Naive B cell (primary cell): ENCODE measurements at places on chromosomes 6 and 20.

DNA sequence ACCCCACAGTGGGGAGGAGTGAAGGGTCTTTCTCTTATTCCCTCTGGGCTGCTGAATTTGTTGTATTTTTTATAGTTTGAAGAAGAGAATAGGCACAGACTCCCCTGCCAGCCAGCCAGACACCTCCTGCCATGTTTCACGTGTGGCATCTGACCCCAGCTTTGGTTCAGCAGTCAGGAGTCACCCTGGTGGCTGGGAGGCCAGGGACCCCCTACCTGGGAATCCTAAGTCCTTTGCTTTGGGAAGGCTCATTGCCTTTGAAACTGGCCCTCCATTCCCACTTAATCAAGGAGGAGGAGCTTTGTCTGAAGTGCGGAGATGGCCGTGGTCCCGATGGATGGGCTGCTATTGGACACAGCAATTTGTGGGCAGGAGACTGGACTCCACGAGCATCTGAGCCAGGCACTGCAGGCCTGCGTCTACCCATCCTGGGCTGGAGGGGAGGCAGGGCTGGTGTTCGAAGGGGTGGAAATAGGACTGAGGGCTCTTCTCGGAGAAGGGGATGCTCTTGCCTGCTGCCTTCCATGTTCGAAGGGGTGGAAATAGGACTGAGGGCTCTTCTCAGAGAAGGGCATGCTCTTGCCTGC, 196.1 kb downstream of the DLL1 start:
- DNase-seq = no peak

GRCh38 chr6:125824946-125825771, 34.4 kb downstream of the NCOA7 start:
- no peak for DNase-seq

- DNase-seq = no peak
These were observed 62.8 kb downstream of the ZFAND3 start for GRCh38 chr6:37882292-37882691.

DNA sequence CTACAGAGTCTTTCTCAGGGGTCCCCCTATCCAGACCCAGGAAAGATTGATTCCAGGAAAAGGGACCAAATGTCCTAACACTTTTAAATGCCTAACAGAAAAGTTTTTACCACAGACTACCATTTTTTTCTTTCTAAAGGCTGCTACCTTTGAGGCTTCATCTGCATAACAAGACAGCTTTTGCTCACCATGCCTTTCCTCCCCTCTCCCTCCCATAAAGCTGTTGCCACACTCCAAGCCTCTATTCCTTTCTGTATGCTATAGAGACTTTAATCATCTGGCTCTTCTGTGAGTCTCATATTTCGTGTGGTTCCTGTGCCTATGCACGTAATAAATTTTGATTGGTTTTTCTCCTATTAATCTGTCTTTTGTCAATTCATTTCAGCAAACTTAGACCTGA, 26.0 kb upstream of the LIN28B start:
- no peak for DNase-seq

GRCh38 chr6:14017626-14018475, 93.1 kb downstream of the RNF182 start:
- no peak for DNase-seq

GRCh38 chr20:43746344-43747137, 19.7 kb upstream of the GTSF1L start:
- no peak for DNase-seq

GRCh38 chr6:44072452-44072958, 54.7 kb downstream of the MRPL14 start:
- no peak for DNase-seq

- no peak for DNase-seq
These were observed 26.6 kb downstream of the NT5E start for GRCh38 chr6:85476532-85476931.

DNA sequence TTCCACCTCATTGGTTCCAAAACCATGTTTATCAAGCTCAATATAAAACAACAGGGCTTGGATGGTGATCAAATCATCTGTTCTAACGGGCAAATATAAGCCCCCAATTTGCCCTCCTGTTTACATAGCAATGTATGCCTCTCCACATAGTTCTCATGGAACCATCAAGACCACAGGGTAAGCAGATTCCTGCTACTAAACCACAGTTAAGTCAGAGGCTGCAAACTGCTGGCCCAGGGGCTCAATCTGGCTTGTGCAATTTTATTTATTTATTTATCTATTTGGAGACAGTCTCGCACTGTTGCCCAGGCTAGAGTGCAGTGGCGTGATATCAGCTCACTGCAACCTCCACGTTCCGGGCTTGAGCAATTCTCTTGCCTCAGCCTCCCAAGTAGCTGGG, 18.9 kb upstream of the MTHFD1L start:
- no peak for DNase-seq

GRCh38 chr6:101462576-101462975, 69.1 kb downstream of the GRIK2 start:
- DNase-seq = no peak

GRCh38 chr6:157761926-157762325, 61.1 kb upstream of the SNX9 start:
- no peak for DNase-seq

DNA sequence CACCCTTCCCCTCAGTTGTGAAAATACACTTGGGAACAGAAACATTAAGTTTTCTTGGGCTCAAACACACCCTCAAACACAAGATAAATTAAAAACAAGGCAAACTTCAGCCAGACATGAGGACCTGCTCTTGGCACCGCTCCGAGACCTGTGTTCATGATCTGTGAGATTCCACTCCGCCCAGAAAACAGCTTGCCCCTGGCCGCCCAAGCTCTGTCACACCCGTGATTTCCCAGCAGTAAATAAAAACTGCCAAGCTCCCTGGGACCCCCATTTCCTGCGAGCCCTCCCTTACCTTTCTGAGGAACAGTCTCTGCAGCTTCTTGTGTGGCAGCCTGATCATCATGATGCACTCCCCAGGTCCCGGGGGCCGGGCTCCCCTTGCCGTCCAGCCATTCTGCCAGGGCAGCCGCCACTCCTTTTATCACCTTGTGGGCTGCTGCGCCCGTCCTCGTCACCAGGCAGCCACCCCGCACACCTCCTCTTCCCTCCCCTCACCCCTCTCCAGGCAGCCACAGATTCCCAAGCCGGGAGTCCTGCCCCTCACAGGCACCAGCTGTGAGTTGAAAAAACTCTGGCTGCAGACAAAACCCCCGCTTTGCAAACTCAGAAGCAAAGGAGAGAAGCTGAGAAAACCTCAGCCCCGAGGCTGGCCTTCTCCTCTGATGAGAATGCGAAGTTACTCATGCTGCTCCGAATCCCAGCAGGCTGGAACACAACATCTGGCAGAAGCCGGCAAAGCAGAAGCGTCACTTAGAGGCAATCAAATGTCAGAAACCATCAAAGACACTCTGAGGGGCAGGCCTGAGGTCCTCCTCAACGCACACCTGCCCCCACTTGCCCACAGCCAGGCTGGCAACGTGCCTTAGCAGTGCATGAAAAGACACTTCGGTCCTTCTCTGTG, 130.4 kb upstream of the RPS6KA2 start:
- DNase-seq = no peak

GRCh38 chr6:88614316-88614877, 349.0 kb downstream of the RNGTT start:
- DNase-seq = peak; percentile 65

GRCh38 chr6:162055365-162055764, 672.2 kb downstream of the PRKN start:
- no peak for DNase-seq

- DNase-seq = no peak
These were observed 72.6 kb upstream of the THBS2 start for GRCh38 chr6:169326067-169326799.

DNA sequence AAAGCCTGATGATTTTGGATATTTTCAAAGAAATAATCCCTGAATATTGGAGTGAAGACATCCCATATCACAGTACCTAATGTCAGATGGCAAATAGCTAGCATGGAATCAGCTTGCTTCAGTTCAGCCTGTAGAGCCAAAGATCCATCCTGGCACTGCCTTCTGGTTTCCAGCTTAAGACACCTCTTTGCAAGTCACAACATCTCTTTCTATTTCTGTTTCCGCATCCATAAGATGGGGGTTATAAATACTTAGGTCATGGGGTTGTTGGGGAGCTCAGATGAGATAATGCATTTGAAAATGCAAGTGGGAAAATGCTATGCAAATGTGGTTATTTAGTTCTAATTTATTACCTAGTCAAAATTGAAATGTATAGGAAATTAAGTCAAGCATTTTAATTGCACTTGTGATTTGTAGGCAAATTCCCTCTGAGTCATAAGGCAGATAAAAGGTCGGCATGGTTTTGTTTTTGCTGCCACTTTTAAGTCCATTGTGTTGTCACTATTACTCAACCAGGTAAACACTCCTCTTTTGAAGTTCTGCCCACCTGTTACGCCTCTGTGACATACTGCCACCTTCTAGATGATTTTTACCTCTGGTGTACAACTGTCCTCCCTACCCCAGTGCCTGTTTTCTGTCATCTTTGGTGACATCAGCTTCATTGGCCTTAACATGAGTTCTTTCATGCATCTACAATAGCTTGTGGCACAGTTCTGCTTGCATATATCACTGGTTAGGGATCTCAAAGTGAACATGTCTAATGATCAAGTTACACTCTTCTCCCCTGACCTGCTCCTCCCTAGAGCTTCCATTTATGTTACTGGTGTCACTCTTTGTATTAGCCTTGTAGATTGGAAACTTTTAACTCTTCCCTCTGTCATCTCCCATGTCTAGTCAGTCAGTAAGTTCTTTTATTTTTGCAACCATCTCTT, 96.6 kb downstream of the CDKAL1 start:
- no peak for DNase-seq

DNA sequence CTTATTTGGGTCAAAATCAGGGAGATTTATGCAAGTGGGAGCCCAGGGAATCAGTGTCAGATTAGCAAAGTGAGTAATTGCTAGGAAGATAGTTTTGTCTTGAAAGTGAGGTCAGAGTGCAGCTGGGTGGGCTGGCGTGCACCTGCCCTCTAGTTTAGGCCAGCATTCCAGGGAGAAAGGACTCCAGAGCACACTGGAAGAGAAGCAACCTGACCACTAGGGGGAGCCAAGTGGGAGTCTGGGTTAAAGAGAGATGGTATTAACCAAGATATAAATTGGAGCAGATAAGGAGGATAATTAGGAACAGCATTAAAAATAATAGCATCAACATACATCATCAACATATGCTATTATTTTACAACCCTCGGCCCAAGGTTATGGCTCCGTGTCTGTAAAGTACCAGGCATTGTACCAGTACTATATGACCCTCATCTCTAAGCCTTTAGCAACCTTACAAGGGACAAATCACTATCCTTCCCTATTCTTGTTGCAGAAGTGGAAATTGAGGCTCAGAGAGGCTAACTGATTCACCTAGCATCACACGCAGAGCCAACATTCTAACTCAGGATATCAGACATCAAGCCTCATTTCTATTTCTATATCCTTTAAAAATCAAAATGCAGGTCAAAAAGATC, 57.8 kb downstream of the SLC2A10 start:
- DNase-seq = no peak

DNA sequence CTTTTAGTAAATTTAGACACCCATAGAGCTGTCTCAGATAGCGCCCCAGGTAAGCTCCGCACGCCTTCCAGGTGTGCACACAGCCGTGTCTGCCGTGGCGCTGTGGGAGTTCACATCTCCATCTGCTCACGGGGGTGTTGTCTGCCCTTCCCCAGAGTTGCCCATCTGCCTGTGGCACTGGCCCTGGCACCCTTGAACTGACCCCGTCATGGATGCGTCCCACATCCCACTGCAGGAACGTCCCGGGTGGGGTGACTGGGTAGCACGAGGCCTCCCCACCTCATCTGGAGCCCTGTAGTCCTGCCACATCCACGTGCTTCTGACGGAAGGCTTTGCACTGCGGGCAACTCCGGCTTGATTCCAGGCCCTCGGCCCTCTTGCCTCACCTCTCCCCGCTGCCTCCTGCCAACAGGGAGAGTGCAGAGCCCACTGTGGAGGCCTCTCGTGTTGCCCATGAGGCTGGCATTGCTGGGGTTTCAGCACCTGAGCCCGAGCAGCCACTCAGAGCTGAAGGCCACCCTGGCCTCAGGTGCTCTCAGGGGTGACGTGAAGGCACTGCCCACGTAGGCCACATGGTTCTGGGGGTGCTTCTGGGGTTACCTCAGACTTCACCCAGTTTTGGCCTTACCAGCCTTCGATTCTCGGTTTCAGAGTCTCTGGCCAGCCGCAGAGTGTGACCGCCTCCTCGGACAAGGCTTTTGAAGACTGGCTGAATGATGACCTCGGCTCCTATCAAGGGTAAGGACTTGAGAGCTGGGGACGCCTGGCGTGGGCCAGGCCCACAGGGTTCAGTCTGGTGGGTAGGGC, 5.1 kb downstream of the ARFGAP1 start:
- no peak for DNase-seq

GRCh38 chr6:166610069-166610468, 17.0 kb downstream of the RPS6KA2 start:
- DNase-seq = no peak

- no peak for DNase-seq
These were observed 60.2 kb upstream of the IL20RA start for GRCh38 chr6:137104926-137105325.

DNA sequence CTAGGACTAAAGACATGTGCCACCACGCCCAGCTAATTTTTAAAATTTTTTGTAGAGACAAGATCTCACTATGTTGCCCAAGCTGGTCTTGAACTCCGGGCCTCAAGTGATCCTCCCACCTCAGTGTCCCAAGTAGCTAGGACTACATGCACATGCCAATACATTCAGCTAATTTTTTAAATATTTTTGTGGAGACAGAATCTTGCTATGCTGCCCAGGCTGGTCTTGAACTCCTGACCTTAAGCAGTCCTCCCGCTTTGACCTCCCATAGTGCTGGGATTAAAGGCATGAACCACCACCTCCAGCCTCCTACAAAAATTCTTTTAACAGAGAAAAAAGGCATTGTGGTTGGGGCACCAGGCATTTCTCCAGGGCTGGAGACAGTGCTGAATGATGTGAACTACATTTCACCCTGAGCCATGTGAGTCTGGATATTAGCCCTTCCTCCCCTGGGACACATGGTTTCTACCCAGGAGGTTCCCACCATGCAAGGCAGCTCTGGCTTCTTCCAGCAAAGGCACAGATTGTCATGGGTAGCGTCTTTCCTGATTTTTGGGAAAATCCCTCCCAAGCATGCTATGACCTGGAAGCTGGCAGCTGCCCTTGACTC, 36.3 kb upstream of the CMTR1 start:
- no peak for DNase-seq

GRCh38 chr6:78538002-78538401, 329.3 kb upstream of the IRAK1BP1 start:
- DNase-seq = no peak

GRCh38 chr6:79947191-79948186, at the start of gene ELOVL4:
ELOVL4 (minus strand) TSS chr6:79947553; CDS start chr6:79947279, 274 bp downstream.
- DNase-seq = no peak

DNA sequence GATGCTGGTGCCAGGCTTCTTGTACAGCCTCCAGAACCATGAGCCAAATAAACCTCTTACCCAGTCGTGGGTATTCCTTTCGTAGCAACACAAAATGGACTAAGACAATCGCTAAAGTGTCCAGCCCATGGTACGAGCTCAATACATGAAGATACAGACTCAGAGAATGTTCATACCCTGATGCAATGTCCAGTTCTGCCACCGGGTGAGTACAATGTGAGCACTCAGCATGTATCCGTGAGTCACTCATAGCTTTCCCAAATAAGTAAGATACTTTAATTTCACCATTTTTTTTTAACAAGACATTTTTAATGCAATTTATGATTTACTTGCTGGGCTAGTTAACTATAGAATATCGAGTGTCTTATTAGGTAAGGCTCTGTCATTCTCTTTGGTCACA, 26.7 kb upstream of the PDE10A start:
- DNase-seq = no peak
